ENCODE measurements at places on chromosomes 2 and 18.

GRCh38 chr2:152336119-152336853 is 1.3 kb downstream of the FMNL2 start:
- peak overlapping the region; percentile 93 for H3K4me3 ChIP-seq
- H3K4me1 ChIP-seq: peaks cover 52% of the 10 kb centered on the region
- H3K36me3 ChIP-seq: no peaks in the 10 kb centered on the region
- no peak for DNase-seq
- H3K27me3 ChIP-seq: no peaks in the 10 kb centered on the region
- H3K27ac ChIP-seq: peak overlapping the region; percentile 85

- H3K27ac ChIP-seq: no peak overlapping the region
- no peak for DNase-seq
- no peaks in the 10 kb centered on the region for H3K27me3 ChIP-seq
- H3K4me1 ChIP-seq: no peaks in the 10 kb centered on the region
These were observed 56.5 kb upstream of the ACVR1 start for GRCh38 chr2:157932480-157933159.

DNA sequence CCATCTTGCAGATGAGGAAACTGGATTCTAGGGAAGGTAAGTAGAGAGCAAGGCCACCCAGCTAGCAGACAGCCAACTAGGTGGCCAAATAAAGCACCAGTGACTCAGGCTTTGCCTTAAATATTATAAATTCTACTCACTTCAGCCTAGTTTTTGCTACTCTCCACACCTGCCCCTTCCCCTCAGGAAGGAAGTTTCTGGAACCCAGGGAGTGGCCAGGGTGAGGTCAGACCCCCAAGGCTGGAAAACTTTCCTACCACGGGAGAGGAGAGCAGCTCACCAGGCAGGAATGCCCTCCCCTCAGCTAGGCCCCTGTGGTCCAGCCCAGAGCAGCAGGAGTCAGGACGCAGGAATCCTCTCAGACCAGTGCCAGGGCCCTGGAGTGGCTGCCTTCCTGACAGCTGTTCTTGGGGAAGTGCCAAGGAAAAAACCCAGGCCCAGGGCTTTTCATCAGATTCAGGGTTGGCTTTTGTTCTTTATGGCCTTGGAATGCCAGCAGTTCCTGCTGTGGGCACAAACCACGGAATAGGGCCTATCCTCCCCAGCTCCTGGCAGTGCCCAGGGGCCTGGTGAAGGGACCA is 5.1 kb upstream of the PAX8 start:
- peaks cover 6% of the 10 kb centered on the region for H3K27me3 ChIP-seq
- no peak for DNase-seq
- H3K36me3 ChIP-seq: no peaks in the 10 kb centered on the region
- H3K27ac ChIP-seq: peak overlapping the region; percentile 72
- H3K4me3 ChIP-seq: no peak overlapping the region

GRCh38 chr2:130154773-130155765 is 10.2 kb upstream of the CCDC74B start:
- no peak overlapping the region for H3K27ac ChIP-seq
- no peak for DNase-seq
- H3K4me1 ChIP-seq: no peaks in the 10 kb centered on the region
- H3K4me3 ChIP-seq: no peak overlapping the region
- no peaks in the 10 kb centered on the region for H3K36me3 ChIP-seq

GRCh38 chr2:102359527-102359926 is 3.9 kb downstream of the IL18R1 start:
- no peak for DNase-seq
- no peaks in the 10 kb centered on the region for H3K27me3 ChIP-seq
- H3K36me3 ChIP-seq: peaks cover 11% of the 10 kb centered on the region
- H3K4me1 ChIP-seq: peaks cover 33% of the 10 kb centered on the region
- H3K27ac ChIP-seq: no peak overlapping the region
- no peak overlapping the region for H3K4me3 ChIP-seq

DNA sequence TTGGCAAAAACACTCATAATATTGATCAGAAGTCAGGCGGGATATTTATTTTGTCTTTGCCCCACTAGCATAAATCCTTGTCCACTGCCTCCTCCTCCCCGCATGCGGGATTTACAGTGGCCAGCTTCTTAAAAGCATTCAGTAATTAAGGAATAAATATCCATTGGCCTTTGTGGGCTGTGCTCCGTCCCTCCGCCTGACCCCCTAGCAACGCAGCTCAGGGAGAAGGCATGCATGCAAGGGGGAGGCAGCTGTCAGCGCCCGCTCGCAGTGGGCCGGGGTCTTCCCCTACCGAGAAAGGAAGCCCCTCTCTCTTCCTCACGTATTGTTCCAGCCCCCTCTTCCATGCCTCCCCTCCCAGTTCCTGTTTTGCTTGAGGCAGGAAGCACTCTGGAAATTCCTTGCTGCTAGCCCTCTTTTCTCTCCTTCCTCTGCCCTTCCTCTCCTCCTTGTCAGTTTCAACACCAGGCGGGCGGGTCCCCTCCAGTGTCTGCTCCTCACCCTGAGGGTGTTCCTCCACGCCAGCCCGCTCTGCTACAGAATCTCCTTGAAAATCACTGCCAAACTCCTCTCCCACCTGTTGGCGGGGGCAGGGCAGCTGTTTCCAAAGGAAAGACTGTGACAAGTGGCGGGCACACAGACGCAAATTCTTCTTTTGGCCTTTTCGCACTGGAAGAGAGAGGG is 60.1 kb downstream of the GBX2 start:
- no peak for DNase-seq
- H3K4me1 ChIP-seq: no peaks in the 10 kb centered on the region
- no peaks in the 10 kb centered on the region for H3K36me3 ChIP-seq
- no peak overlapping the region for H3K27ac ChIP-seq
- H3K4me3 ChIP-seq: no peak overlapping the region
- no peaks in the 10 kb centered on the region for H3K27me3 ChIP-seq

GRCh38 chr2:191659198-191659597 is 18.7 kb upstream of the NABP1 start:
- H3K4me3 ChIP-seq: no peak overlapping the region
- DNase-seq: no peak
- H3K27ac ChIP-seq: no peak overlapping the region
- no peaks in the 10 kb centered on the region for H3K36me3 ChIP-seq

GRCh38 chr18:2994603-2995432 is 18.1 kb downstream of the LPIN2 start:
- H3K27me3 ChIP-seq: no peaks in the 10 kb centered on the region
- no peak overlapping the region for H3K27ac ChIP-seq
- no peaks in the 10 kb centered on the region for H3K36me3 ChIP-seq

DNA sequence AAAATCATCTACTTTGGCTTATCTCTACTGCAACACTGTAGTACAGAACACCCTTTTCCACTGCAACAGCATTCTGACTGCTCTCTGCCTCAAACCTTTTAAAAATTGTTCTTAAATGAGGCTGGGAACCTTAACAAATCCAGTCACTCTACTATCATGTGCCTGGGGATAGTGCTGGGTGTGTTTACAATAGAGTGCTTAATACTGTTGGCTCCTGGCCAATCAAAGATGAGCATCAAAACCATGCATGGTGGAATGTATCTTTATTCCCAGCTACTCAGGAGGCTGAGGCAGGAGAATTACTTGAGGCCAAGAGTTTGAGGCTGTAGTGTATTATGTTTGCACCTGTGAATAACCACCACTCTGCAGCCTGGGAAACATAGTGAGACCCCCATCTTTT is 7.4 kb downstream of the ANKAR start:
- H3K27me3 ChIP-seq: no peaks in the 10 kb centered on the region
- no peaks in the 10 kb centered on the region for H3K36me3 ChIP-seq
- no peak overlapping the region for H3K4me3 ChIP-seq
- no peak for DNase-seq
- H3K27ac ChIP-seq: no peak overlapping the region

- H3K4me1 ChIP-seq: no peaks in the 10 kb centered on the region
- no peak overlapping the region for H3K27ac ChIP-seq
- no peaks in the 10 kb centered on the region for H3K27me3 ChIP-seq
- DNase-seq: no peak
These were observed 227.6 kb downstream of the DYSF start for GRCh38 chr2:71680925-71681324.

DNA sequence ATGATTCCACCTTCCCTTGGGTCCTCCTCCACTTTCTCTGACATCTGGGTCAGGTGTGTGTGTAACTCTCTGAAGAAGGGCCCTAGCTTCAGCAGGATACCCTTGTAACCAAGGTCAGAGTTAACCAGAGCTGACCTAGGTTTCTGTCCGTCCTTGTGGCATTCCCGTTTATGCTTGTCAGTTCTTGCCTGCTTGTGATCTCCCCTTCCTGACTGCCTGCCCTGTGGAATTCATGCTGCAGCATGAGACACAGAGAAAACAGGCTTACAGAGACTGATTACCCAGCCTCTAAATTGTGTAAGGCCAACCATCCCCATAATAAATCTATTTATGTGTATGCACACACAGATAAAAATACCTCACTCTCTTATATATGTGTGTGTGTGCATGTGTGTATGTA is 22.8 kb downstream of the NXPH2 start:
- no peaks in the 10 kb centered on the region for H3K27me3 ChIP-seq
- no peak overlapping the region for H3K4me3 ChIP-seq
- H3K4me1 ChIP-seq: no peaks in the 10 kb centered on the region
- no peaks in the 10 kb centered on the region for H3K36me3 ChIP-seq

GRCh38 chr18:76223403-76223802 is 271.6 kb downstream of the ZNF516 start:
- no peaks in the 10 kb centered on the region for H3K27me3 ChIP-seq
- no peaks in the 10 kb centered on the region for H3K36me3 ChIP-seq
- H3K27ac ChIP-seq: no peak overlapping the region
- no peak overlapping the region for H3K4me3 ChIP-seq
- no peaks in the 10 kb centered on the region for H3K4me1 ChIP-seq

- H3K27me3 ChIP-seq: no peaks in the 10 kb centered on the region
- H3K4me3 ChIP-seq: no peak overlapping the region
- H3K4me1 ChIP-seq: no peaks in the 10 kb centered on the region
These were observed 2062.3 kb upstream of the CELF4 start for GRCh38 chr18:39627936-39628335.

DNA sequence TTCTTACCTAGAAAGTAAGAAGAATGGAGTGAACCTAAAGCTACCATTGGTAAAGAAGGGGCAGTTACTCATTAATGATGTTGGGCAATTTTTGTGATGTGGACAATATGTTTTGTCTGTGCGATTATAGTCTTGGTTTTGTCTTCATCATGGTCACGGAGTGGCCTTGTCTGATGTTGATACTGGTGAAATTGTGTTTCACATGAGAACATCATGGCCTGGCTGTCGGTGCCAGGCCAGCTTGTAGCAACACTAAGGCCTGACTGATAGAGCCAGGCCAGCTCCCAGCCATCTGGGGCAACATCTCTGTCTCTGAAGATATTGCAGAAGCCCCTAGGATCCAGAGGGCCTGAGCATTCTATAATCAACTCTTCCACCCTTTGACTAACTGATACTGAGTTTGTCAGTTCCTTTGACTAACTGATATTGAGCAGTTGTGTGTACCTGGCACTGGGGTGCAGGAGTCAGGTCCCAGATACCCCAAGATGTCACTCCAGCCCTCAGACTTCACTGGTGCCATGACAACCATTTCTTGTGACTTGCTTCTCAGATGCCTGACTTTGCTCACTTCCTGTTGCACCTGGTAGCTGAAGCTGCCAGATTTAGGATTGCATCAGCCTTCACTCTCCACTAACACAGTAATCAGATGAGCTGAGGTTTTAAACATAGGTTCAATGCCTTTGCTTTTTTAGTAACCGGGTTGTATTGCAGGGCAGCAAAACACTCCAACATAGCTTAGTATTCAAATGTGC is 62.5 kb downstream of the RPIA start:
- no peaks in the 10 kb centered on the region for H3K27me3 ChIP-seq
- peak overlapping the region; percentile 66 for H3K27ac ChIP-seq
- no peaks in the 10 kb centered on the region for H3K4me1 ChIP-seq
- no peaks in the 10 kb centered on the region for H3K36me3 ChIP-seq
- no peak overlapping the region for H3K4me3 ChIP-seq

DNA sequence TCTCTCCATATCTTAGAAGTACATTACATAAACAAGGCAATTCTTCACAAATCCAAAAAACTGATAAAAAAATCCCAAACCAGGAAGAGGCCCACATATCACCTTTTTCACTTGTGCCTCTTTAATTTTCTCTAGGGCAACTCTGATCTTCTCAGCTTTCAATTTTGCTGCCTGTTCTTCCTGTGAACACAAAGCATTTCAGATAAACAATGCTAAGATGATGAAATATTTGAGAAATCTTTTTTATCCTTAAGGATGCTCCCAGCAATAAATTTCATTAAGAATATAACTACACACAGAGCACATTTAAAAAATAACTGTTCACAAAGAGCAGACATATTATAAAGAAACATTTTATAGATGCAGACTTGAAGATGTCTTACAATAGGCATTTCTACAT is 73.4 kb downstream of the RAPH1 start:
- H3K36me3 ChIP-seq: peaks cover 47% of the 10 kb centered on the region
- DNase-seq: no peak
- no peaks in the 10 kb centered on the region for H3K4me1 ChIP-seq
- no peak overlapping the region for H3K4me3 ChIP-seq

GRCh38 chr2:9737053-9737875 is 106.0 kb upstream of the TAF1B start:
- no peak for DNase-seq
- H3K27ac ChIP-seq: no peak overlapping the region
- H3K4me3 ChIP-seq: no peak overlapping the region
- H3K4me1 ChIP-seq: peaks cover 4% of the 10 kb centered on the region
- no peaks in the 10 kb centered on the region for H3K36me3 ChIP-seq
- no peaks in the 10 kb centered on the region for H3K27me3 ChIP-seq

- H3K4me3 ChIP-seq: no peak overlapping the region
- no peaks in the 10 kb centered on the region for H3K36me3 ChIP-seq
- H3K27me3 ChIP-seq: no peaks in the 10 kb centered on the region
These were observed 166.5 kb upstream of the COPS8 start for GRCh38 chr2:236919209-236919608.

DNA sequence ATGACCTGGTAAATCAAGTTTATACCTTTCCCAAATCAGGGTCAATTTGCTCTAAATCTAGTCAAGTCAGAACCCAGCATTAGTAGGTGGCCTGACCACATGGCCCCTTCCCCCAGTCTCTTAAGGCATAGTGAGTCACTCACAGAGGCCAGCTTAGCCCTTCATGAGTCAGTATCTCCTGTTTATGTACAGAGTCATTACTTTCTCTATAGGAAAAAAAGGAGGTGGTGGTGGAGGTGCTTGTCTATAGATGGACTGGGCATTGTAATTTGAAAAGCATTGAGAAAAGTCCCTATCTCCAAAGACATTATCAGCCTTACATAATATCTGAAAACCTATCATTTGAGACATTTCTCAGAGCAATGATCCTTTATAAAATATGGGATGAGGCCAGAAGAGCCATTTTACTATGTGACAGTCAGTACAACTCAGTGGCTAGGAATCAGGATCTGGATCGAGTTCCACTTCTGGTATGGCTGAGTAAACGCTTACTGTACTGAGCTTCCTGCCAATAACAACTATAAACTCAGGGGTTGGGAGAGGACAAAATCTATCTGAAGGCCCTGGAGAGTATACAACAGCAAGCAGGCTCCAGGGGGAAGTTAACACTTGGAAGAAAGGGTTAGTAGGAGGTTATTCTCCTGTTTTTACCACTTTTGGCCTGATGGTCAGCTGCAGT is 22.5 kb upstream of the SIGLEC15 start:
- H3K27ac ChIP-seq: no peak overlapping the region
- no peaks in the 10 kb centered on the region for H3K4me1 ChIP-seq
- no peaks in the 10 kb centered on the region for H3K36me3 ChIP-seq
